ENCODE measurements at places on chromosomes 7 and 10.

- no peak for DNase-seq
Observed at GRCh38 chr10:21002091-21002878, 105.2 kb upstream of the NEBL start.

- DNase-seq: no peak
Observed at GRCh38 chr10:116017405-116017804, 255.6 kb downstream of the GFRA1 start.

DNA sequence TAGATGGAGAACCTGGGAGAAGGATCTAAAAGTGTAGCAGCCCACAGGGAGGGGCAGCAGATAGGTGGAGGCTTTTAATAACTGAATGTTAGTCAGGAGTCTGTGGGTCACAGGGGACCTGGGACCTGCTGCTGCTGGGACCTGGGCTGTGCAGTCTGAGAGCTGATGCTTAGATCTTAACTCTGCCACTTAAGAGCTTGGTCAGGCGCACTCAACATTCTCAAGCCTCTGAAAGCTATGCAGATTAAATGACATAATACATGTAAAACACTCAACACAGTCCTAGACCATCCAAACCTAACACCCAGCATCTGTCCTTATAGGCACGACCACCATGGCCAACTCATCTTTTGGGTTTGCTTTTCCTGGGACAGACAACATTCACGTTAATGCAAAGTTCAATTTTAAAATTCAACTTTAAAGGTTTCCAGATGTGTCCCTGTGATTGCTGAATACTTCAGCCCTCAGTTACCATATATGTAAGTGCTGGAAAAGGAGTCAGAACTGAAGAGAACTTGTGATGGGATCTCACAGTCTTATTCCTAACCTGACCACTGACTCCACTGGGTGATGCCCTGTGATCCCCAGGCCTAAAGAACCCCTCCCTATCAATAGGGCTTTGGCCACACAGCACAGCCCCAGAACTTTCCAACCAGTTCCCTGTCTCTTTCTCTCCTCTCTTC lies 321.0 kb downstream of the PLXNA4 start:
- no peak for DNase-seq

- DNase-seq: no peak
Observed at GRCh38 chr10:118986815-118987790, 42.4 kb upstream of the NANOS1 start.

DNA sequence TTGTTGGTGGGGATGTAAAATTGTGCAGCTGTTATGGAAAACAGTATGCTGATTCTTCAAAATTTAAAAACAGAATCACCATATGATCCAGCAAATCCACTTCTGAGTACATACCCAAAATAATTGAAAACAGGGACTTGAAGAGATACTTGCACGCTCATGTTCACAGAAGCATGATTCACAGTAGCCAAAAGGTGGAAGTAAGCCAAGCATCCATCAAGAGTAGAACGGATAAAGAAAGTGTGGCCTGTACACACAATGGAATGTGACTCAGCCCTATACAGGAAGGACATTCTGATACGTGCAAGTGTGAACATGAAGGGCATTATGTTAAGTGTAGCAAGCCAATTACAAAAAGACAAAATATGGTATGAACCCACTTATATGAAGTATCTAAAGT lies 696.7 kb upstream of the CELF2 start:
- no peak for DNase-seq

GRCh38 chr10:35005868-35006267 lies 84.3 kb downstream of the CUL2 start:
- no peak for DNase-seq

DNA sequence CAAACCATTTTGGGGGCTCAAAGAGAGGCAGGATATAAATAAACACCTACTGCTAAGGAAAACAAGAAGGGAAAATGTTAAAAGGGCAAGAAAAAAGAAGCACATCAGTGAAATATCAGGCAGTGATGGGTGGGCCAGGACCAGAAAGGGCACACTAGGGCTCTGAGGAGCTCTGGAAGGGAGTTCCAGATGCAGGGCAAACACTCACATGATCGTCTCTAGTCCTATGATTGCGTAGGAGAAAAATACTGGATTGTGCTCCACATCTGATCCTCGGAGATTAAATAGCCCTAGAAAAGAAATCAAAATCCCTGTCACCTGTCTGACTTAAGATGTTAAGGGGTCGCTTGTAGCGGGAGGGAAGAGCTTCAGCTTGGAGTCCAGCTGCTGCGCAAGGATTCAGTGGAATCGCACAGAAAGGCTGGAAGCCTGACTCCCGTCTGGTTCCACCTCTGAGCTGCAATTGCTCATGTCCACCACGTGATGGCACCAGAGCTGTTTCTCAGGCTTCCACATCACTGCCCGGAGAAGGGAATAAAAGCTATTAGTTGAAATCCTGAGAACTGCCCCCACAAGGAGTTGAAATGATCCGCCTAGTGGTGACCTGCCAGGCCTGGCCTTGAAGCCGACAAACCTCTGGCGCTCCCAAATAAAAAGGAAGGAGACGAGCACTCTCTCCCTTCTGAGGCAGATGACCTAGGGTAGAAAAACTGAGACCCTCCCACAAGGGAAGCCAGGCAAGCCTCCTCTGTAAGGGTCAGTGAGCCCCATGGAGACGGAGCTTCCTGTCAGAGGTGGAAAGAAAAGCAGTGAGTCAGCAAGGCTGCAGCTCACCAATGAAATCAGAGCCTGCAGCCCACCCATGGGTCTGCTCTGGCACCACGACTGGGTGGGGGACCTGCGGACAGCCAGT lies 39.2 kb downstream of the XPNPEP1 start:
- DNase-seq: peak; percentile 58

DNA sequence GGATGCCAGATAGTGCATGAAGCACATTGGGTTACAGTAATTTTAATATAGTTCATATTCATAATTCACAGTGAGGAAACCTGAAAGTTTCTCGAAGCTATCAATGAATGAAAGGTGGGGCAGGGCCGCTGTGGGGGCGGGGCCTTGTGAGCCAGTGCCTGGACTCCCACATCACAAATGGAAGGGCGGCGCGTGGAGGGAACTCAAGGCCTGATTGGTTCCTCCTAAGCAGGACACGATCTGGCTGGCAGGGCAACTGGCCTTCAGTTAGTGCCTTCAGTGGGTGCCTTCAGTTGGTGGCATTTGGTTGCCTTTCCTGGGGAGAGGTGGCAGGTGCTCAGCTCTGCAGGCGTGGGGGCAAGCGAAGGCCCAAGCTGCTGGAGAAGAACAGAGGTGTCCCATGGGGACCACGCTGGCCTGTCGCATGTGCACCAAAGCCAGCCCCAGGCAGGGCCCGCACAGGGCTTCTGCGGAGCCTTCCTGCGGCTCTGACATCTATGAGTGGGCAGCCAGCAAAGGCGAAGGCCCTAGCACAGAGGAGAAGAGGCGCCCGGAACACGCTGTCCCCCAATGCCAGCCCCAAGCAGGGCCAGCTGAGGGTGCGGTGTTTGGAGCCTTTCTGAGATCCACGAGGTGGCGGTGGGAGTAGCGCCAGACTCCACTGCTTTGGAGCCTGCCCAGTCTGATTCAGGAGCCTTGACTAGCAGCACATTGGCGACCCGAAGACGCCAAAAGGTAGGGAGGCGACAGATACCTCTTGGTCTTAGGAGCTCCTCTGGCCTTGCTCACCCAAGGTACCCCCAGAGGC lies 118.0 kb upstream of the PDSS1 start:
- no peak for DNase-seq

GRCh38 chr7:2870471-2870931 lies 26.4 kb upstream of the GNA12 start:
- DNase-seq: peak; percentile 70

DNA sequence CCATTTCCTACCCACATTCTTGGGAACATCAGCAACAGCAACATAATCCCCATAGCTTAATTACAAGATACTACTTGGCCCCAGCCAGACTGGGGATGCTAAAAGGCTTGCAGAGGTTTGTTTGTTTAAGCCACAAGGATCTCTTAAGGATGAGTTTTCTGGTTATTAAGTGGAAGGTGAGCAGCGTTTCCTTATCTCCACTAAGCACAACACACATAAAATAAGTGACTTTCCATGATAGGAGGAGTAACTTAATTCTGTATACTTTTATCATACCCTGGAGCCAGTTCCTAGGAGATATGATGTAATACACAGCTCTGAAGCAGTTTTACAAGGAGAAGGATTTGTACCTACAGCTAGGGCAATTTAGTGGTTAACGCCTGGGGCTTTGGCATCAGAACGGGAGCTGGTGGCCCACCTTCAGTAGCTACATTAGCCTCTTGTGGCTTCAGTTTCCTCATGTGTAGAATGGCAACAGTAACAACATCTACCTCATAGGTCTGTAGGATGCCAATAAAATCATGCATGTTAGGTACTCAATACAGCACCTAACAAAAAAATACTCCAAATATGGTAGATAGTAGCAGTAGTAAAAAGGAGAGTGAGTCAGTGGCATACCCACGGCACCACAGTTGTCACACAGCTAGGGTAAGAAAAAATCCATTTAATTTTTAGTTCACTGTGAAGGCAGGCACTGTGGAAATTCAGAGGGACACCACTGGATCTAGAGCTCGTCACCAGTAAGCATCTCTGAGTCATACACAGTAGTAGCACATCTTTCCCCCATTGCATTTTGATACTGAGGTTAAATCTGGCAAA lies 55.2 kb downstream of the DOCK4 start:
- no peak for DNase-seq

DNA sequence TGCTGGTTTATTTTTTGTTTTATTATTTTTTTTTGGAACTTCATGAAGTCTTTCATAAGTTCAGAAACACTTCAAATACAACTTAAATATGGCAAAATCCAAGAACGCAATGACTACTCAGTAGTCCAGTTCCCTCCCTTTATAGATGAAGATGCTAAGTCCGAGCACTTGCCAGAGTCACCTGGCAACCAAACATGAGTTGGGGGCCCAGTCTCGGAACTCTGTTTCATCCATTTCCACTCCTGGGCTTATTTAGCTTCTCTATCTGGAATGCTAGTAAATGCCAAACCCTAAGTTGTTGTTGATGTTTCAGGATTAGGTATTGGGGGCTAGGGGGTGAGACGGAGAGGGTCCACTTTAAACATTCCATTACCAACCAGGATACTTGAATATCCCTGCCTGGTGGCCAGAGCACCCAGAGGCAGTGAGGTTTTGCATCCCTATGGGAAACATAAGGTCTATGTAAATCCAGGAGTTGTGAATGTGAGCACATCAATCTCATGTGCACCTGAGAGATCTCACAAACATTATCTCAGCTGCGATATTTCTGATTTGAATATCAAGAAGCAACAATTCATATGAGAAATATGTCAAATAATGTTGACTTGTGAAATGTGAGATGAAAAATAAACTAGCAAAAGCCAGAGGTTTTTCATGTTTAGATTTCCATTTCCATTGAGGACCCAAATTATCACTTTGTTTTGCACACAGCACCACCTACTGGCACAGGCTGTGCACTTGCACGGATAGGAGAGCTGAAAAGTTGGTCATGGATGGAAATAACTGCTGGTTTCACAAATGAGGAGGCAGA lies 129.3 kb downstream of the PKD1L1 start:
- DNase-seq: peak; percentile 52

GRCh38 chr10:112758961-112759360 lies 191.1 kb upstream of the TCF7L2 start:
- DNase-seq: no peak

- DNase-seq: no peak
Observed at GRCh38 chr10:44020322-44021111, 364.4 kb downstream of the CXCL12 start.

- DNase-seq: no peak
Observed at GRCh38 chr10:32692174-32692573, 246.2 kb downstream of the CCDC7 start.

GRCh38 chr7:97174303-97174702 lies 56.8 kb downstream of the SDHAF3 start:
- DNase-seq: no peak

DNA sequence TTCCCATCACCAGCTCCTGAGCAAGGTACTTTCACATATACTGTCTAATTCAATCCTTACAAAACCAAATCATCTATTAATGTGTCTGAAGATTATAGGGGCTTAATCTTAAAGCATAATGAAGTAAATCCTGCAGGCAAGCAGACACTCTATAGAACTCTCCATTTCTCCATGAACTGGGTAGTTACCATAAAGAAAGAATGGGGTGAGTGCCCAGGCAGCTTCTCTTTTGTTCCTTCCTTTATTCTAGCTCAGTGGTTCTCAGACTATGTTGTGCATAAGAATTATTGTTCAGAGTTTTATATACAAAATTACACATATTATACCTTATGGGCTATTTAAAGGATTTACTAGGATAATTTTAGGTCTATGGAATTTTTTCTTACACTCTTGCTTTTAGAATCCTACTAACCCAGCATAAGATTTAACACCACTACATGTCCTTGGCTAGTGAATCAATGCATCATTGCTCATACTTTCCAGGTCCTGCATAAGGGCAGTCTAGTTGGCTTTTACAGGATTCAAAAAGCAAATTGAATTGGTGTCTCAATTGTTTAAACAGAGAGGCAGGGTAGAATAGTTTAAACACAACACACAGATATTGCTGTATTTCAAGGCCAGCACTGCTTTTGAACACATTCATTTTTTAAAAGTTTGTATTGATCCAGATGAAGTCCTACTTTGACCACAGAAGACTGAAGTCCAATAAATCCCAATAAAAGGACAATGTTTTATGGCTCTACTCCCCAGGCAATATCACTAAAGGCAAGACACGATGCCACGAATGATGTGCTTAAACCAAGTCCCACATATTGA lies 12.9 kb downstream of the SGCE start:
- DNase-seq: no peak

- peak; percentile 89 for DNase-seq
Observed at GRCh38 chr7:90401989-90402388, 1.3 kb upstream of the CLDN12 start.

DNA sequence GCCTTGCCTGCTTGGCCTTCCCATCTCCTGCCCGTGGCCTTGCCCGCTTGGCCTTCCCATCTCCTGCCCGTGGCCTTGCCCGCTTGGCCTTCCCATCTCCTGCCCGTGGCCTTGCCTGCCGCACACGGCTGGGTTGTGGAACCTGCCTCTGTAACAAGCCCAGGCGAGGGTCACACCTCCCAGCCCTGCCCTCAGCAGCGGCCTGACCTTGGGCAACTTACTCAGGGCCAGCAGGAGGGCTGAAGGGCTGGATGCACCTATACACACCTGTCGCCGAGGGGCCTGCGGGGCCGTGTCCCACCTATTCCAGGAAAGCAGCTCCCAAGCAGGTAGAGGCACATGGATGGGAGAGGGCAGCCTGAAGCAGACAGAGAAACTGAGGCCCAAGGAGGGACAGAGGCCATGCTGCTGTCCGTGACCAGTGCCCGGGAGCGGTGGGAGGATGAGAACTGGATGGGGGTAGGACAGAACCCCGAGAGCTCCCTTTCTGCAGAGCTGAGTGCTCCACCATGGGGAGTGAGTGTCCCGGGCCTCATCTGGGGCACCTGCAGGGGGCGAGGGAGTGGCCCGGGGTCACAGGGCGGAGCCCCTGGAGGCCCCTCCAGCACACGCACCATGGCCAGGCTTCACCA lies 277.6 kb downstream of the ELFN1 start:
- DNase-seq: no peak

GRCh38 chr7:13104128-13104527 lies 416.7 kb downstream of the ARL4A start:
- DNase-seq: no peak

- DNase-seq: no peak
Observed at GRCh38 chr10:10500937-10501336, 516.7 kb upstream of the CELF2 start.
